Hepatocyte (in vitro differentiated cells): ENCODE measurements at places on chromosomes 13 and 19. TPM values are rescaled to one million over a fixed set of nuclear protein-coding genes. Genes with fewer than 3 reads are reported as not detected.

NLRP9 gene
- not detected in 2 replicates for polyA plus RNA-seq

DNA sequence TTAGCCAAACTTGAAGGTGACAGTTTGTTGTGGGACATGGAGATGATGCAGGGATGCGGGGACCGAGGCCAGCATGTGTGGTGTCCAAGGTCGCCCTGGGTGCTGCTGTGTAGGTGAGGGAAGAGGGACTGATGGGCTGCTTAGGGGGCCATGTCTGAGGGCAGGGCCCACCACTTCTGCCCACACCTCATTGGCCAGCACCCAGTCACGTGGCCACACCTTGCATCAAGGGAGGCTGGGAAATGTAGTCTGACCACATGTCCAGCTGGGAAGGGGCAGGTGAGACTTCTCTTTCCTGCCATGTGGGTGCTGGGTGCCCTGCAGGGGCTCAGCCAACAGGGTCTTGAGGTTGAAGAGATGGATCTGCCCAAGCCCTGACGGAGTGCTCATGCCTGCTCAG, 88.9 kb downstream of the KDM4B start:
- DNase-seq: no peak

DNA sequence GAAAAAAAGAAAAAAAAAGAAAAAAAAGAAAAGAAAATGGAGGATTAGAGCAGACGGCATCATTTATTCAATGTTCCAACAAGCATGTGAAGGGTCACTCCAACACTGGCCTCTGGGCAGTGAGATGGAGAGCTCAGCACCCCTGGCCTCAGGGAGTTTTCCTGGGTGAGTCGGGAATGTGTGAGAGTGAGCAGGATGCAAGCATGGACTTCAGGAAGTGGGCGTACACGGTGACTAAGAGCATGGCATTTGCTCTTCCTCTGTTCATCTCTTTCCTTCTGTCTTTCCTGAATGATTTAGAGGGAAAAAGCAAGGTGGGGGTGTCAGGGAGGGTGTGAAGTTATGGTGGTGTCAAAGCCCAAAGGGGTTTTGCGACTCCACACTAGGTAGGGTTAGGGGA, 682 bp upstream of the CABP5 start:
- no peak for DNase-seq

- peak; percentile 6 for DNase-seq
Observed at GRCh38 chr13:92460479-92460878, 766.1 kb upstream of the GPC6 start.

DNA sequence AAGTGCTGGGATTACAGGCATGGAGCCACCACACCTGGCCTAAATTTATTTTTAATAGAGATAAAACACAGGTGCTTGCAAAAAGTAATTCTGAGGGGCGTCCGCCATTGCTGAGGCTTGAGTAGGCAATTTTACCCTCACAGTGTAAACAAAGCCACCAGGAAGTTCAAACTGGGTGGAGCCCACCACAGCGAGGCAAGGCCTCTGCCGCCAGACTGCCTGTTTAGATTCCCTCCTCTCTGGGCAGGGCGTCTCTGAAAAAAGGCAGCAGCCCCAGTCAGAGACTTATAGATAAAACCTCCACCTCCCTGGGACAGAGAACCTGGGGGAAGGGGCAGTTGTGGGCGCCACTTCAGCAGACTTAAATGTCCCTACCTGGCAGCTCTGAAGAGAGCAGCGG, 50.7 kb downstream of the B3GLCT start:
- DNase-seq: no peak

GRCh38 chr13:27627380-27627779, 5.7 kb downstream of the POLR1D start:
- no peak for DNase-seq

DNA sequence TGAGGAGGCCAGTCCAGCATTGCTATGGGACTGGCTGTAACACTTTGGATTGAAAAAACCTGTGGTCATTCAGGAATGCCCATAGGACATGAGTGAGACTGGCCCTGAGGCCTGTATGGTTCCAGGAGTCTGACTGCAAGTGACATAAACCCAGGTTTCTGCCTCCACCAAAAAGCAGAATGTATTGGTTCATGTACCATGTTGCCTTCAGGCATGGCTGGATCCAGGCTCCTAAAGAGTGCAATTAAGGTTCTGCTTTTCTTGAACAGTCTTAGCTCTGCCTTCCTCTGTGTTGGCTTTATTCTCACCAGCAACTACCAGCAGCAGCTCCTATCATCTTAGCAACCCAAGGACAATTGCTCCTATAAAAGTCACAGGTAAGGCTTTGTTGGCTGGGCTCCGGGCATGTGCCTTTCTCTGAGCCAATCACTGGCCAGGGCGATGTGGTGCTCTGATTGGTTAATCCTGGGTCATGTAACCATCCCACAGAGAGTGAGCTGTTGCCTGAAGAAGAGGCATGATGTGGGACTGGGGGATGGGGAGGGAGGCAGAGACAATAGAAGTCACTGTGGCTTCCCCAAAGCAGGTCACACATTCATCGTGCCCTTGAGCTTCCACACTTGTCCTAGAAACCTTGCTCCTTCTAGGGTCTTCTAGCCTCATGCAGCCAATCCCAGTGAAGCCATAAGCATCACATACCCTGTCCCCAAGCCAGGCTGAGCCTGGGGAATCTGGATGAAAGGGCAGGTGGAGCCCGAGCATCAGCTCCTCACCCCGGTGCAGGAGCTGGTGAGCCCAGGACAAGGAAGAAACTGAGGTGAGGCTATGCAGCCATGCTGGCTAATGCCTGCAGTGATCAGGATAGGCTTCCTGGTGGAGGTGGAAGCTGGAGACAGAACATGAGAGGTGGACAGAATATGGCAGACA, 123.9 kb downstream of the URI1 start:
- no peak for DNase-seq

GRCh38 chr13:110134801-110135200, 172.2 kb downstream of the COL4A1 start:
- DNase-seq: no peak

GRCh38 chr13:100140441-100140840, 51.5 kb downstream of the PCCA start:
- DNase-seq: no peak

GRCh38 chr13:64765636-64766035, 2464.5 kb downstream of the PCDH9 start:
- DNase-seq: no peak

ZNF90 gene
- 5.4 and 6.1 TPM in 2 replicates for polyA plus RNA-seq

KLK2 gene
- polyA plus RNA-seq: not detected in 2 replicates

DNA sequence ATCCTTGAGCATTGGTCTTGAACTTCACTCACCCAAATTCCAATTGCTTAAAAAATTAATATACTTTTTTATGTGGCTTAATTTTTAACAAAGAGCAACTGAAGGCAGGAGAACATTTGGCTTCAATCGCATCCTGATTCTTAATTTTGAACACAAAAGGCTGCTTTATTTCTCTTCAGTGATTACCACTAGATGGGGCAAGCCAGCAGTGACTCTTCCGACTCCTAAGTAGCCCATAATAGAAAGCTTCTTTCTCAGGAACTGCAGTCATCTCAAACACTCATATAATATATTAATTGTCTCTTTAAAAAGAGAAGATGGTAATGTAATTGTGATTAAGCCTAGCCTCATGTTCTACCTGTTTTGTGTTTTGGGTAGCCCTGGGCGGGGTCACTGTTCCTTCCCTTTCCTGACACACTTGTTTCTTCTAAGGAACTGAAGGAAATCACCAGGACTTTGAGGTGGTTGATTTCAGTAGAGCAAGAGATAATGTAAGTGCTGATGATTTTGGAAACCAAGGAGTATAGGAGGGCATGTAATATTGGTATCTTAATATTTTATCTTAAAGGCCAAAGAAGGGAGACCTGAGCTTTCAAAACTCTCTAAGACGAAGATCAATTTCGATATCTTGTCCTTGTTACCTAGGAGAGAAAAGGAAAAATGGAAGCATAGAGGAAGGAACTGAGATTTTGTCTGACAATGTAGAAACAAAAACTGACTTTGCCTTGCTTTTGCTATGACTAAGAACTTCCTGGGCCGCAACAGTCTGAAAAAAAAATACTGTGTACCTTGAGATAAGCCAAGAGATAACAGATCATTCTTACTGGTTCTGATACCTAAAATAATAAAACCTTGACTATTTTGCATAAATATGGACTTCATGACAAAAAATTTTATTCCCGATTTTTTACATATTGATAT, 73.1 kb downstream of the TNFSF13B start:
- peak; percentile 41 for DNase-seq

- DNase-seq: no peak
Observed at GRCh38 chr13:46172531-46172991, 9.4 kb downstream of the LCP1 start.

PINLYP gene
- polyA plus RNA-seq: 4.5 and 4.6 TPM in 2 replicates

DNA sequence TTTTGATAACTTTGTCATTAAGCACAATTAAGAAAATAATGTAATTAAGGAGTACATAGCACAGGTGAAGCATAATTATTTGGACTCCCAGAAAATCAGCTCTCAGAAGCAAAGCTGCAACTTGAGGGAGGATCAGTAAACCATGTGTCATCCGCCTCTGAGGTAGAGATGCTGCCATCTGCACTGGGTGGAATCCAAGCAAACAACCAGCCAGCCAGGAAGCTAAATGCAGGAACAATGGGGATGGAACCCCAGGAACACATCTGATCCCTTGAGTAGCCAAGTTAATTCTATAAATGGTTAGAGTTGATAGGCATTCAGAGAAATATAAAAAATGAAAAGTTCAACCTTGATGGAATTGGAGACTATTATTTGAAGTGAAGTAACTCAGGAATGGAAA, 520.2 kb downstream of the RFC3 start:
- DNase-seq: no peak
